Hepatic stellate cell (primary cell): ENCODE measurements at places on chromosomes 3 and 15.

DNA sequence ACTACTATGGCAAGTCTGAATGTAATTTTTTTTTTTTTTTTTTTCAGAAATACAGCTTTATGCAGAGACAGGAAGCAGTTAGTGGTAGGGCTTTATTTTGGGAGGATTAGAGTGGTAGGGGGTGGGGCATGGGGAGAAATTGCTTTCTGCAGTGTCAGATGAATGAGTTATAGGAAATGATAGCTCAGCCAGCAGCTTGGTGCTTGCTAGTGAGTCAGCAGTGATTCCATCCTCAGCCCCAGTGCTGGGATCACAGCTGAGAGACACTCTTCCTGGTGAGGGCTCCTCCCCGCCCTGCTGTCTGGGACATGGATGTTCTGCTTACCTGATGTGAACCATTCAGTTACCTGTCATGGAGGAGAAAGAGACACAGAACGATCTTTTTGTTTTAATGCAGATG, 39.6 kb downstream of the SEMA6D start:
- DNase-seq = peak; percentile 69

DNA sequence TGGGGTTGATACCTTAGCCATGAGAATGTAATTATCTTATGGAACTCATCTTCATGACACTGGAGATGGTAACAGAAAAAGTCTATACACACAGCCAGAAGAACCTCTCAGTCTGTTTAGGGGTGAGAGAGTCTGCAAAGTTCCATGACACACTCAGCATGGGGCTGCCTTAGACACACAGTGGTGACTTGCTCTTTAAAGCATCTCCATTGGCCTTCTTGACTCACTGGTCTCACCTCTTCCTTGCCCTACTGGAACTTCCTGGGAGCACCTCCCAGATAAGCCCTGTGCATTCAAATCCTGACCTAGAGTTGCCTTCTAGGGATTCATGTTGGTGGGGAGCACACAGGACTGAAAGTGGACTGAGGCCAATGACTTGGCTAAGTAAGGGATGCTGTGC, 9.3 kb downstream of the MAGI1 start:
- DNase-seq = peak; percentile 18

DNA sequence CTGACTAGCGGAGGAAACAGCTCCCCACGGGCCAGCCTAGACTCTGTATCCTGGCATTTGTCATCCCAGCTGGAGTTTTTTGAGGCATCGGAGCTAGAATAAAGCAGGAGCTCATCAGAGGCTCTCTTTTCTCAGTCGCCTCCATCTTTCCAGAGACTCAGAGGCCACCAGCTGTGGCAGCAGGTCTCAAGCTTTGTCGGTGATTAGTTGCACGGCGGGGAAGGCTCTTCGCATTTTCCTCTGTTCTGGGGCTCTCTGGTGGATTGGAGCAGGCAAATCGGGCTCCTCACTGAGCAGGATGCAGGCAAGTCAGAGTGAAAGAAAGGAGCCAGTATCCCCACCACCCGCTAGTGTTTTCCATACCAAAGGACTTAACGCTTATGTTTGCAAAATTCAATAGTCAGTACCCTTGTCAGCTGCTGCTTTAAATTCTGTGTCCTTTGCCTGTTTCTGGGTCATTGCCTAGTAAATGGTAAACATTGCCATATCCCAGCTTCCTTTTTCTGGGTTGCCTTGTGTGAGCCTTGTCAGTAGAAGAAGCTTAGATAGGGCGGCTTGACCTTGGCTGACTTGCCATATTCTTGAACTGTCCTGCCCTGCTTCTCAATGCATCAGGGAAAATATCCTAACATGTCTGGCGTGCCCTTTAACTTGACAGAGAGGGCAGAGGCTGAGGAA, 127.1 kb downstream of the PTPRG start:
- DNase-seq = no peak

- DNase-seq = peak; percentile 48
These were observed 29.3 kb upstream of the TPM1 start for GRCh38 chr15:63013052-63013808.

GRCh38 chr15:100253640-100254039, 88.1 kb downstream of the ADAMTS17 start:
- DNase-seq = no peak

DNA sequence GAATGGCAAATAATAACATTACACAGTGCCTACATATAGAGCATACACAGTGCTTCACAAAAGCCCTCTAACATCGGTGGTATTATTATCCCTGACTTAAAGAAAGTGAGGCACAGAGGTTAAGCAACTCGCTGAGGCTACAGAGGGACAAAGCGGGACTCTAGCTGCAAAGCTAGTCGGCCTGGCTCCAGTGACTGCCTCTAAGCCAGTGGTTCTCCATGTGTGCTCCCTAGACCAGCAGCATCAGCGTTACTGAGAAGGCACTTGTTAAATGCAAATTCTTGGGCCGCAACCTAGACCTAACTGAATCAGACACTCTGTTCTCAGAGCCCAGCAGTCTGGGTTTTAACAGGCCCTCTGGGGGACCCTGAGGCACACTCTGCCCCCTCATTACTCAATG, 33.1 kb upstream of the LIPC start:
- no peak for DNase-seq

DNA sequence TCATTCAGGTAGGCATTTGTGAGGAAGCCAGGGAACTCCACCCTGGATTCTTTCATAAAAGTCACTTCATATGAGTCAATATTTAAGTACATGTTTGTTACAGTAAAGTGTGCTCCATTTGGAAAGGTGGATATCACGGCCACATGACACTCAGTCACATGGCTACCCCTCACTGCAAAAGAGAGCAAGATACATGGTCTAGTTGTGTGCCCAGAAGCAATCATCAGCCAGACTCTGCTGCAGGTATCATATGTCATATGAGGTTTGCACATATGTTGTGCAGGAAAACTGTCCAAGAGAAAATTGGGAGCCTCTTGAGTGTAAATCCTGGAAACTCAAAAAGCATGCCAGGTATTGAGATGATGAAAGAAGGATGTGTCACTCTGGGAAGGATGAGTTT, 55.0 kb upstream of the NMNAT3 start:
- no peak for DNase-seq

GRCh38 chr15:60235951-60236710, 161.7 kb downstream of the ANXA2 start:
- DNase-seq = no peak

DNA sequence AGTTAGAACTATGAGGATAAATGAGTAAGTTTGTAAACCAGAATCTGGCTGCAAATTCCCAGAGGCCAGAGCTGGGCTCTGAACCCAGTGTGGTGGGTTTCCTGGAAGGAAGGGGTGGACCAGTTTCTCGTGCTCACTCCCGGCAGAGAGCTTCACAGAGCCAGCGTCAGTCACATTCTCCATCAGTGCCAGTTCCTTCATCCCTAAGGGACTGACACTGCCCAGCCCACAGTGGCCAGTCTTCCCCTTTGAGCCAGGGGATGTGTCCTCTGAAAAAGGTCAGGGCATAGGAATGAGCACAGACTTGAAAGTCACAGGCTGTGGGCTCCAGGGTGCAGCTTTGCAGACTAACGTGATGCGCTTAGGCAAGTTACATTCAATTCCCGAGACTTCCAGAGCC, 135.8 kb upstream of the HACD2 start:
- DNase-seq = no peak

- no peak for DNase-seq
These were observed 279.4 kb upstream of the TLE3 start for GRCh38 chr15:70376929-70377691.

DNA sequence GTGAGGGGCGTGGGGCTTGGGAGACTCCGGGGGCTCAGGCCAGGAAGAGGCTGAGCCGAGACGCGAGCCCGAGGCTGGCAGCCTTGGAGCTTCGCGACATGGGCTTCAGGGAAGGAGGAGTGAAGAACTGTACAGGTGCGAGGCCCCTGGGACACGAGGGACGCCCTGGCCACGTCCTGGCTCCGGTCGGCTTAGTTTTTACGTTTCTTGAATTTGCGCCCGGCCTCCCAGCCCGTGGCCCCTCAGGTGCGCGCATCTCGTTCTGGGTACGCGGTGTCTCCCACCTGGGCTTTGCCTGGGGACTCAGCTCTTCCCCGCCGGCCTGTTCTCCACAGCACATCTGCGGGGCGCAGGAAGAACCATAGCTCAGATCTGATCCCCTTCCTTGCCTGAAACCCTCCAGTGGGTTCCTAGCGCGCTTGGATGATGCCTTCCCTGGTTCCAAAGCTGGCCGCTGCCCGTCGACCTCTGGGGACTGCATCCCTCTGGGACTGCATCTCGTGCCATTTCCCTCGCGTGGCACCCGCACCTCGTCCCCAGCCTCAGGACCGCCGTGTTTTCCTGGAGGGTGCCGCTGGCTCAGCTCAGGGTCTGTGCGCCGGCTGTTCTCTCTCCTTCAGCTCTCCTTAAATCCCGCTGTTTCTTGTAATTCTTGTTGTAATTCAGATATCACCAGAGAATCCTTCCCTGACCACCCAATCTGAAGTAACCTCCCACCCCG, 614 bp downstream of the CHCHD6 start:
- no peak for DNase-seq

- DNase-seq = no peak
These were observed 40.9 kb downstream of the CRTC3 start for GRCh38 chr15:90570643-90571042.

DNA sequence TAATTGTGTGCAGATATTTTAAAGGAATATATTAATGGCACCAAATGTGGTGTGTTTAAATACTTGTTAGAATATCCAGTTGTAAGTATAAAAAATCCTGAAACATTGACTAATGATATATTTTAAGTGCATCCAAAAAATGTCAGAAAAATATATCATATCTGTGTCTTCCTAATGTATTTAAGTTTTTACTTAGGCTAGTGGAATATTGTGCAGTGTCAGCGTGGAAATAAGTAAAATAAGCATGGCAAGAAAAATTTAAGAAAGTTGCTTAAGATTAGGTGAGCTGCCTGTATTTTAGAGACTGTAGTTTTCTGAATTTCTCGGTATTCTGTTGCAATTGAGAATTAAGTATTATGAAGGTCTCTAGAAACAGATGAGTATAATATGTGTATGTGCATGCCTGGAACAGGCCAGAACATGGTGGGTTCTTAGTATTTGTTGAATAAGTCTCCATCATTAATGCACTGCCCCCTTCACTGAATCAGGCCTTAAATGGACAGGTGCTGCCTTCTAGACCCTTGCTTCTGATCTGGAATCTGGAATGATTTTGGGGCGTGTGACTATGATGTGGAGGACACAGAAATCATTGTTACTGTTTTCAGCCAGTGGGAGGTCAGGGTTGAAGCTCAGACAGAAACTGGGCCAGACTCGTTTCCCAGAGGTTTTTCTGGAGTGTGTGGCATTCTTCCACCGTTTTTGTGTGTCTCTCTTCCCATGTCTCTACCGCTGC, 86.1 kb downstream of the TRAK1 start:
- DNase-seq = no peak

DNA sequence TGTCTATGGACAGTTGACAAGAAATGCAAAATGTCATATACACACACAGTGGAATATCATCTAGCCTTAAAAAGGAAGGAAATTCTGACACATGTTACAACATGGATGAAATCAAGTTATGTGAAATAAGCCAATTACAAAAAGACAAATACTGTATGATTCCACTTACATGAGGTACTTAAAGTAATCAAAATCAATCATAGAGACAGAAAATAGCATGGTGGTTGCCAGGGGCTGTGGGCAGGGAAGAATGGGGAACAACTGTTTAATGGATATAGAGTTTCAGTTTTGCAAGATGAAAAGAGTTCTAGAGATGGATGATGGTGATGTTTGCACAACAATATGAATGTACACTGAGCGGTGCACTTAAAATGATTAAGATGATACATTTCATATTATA, 613.8 kb upstream of the ZNF385D start:
- no peak for DNase-seq

DNA sequence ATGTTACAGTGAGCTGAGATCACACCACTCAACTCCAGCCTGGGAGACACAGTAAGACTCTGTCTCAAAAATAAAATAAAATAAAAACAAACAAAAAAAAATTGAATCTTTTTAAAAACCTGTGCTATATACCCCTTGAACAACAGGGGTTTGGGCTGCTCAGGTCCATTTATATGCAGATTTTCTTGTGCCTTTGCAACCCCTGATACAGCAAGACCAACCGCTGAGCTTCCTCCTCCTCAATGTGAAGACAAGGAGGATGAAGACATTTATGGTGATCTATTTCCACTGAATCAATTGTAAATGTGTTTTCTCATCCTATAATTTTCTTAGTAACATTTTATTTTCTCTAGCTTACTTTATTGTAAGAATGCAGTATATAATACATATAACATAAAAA, 831.0 kb upstream of the ARPP21 start:
- DNase-seq = no peak

DNA sequence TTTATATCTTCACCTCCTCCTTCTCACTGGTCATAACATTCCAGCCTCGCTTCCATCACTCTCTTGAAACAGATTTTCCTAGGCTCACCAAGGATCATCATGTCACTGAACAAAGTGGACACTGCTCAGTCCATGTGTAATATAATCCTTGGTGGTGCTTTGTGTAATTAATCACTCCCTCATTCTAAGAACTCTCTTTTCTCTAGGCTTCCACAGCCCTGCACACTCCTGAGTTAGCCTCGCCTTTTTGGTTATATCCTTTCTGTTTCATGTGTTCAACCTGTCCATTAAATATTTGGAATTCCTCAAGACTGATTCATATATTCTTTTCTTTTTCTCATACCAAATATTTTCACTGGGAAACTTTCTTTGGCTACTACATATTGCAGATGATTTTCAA, 440.8 kb downstream of the PYDC2 start:
- no peak for DNase-seq

DNA sequence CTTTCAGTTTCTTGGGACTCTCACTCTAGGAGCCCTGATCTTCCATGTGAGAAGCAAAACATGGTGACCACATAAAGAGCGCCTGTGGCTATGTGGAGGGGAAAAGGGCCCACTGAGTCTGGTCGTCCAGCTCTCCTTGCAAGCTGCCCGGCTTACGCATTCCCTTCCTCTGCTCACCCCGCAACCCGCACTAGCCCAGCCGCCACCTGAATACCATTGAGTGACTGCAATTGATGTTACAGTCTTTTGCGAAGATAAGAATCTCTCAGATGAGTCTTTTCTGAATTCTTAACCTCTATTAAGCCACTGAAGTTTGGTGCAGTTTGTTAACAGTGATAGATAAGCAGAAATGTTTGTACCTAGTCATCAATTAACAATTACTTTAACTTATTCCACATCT, 589.0 kb upstream of the DPPA4 start:
- DNase-seq = no peak

- peak; percentile 38 for DNase-seq
These were observed 65.6 kb upstream of the CTXND1 start for GRCh38 chr15:80317389-80318182.

GRCh38 chr3:177837951-177838655, 640.8 kb upstream of the TBL1XR1 start:
- DNase-seq = no peak

DNA sequence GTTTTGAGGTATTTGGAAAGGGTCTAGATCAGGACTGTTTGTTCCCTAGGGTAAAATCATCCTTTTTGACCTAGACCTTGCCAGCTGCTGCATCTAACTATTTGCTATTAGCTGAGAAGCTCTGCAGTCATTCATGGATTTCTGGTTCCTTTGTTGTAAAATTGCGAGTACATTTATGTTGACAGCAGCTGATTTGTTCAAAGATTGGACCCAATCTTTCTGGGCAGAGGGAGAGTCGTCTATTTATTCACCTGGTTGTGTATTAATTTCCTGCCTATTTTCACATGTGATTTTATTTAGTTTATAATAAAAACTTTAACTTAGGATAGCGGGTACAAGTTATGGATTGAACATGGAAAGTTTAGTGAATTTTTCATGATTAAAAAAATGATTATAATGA, 236.3 kb downstream of the CNTN4 start:
- DNase-seq = no peak
